ENCODE measurements at places on chromosomes 7 and 10. TPM values are rescaled to one million over a fixed set of nuclear protein-coding genes. Genes with fewer than 3 reads are reported as not detected.
A peak's percentile ranks its signal among the peaks of the same experiment; 100 is the strongest.

DNA sequence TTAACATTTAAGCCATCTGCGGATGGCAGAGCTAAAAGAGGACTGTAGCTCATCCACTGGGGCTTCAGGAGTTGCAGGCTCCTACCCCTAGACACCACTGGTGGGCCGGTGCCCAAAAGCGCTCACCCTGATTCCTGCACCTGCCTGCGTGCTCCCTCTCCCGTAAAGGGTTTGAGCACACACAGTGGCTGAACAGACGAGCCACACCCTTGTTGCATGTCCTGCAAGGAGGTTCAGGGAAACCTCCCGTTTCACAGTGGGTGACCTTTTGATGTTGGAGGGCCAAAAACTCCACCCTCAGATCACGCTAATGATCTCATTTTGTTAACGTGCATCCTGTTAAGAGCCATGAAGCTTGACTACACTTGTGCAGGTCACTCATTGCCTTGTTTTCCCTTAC is 37.9 kb downstream of the SYPL1 start:
- no peak for DNase-seq

DNA sequence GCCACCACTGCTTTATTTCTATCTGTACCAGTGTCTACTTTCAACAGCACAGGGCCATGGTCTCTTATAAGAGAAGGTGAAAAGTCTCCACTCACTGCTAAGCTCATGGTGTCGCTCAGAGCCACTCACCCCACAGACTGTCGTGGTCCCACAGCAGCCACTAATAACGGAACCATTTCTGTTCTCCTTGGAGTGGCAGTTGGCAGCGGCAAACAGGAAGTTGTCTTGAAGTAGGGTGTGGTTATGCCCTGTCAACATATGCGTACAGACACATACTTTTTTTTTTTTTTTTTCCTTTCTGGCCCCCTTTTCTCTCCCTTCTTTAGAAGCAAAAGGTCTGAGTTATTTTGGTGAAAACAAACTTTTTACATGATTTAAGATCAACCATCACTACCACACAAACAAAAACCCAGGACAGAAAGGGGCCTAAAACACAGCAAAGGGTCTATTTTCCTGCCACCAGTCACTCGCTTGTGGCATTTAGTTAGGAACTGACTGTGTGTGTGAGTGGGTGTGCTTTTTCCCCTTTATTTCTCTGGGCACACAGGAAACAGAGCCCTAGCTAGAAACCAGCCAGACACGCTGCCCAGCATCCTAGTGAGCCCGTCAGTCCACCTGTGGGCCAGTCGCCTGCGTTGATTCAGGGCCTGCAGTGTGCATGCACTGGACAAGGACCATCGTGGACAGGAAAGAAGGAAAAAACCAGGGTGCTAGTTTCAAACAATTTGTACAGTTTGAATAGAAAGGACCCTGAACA is 96.7 kb upstream of the EFCAB10 start:
- no peak for DNase-seq

DNA sequence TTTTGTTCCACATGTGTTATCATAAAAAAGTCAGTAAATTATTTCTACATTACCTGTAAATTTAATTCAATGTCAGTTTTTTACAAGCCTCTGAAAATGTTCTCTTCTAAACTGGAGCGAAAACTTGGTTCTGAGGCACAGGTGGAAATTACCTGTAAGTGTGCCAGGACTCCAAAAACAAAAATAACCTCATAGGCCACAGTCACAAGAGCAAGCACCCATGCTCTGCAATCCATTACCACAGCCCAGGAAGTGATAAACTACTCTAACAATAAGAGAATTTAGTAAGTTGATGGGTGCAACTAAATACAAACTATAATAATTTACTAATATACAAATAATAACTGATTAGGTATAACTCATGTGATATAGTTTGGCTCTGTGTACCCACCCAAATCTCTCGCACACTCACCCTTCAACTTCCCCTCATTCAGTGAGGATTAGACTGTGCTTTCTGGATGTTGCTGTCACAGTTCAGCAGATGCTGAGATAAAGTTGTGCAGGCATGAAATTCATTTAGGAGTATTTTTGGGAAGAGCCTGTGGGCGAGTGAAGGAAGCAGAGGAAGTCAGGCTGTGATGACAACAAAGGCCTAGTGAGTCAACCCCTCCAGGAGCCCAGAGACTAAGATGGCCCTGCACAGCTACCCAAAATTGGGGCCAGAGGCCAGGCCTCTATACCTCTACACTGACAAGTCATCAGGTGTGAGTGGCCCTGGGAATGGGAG is 16.3 kb upstream of the GIMAP6 start:
- DNase-seq: no peak

Gene CEP55
- polyA plus RNA-seq: 0.22 TPM

Gene LIPF
- 0.65 TPM for polyA plus RNA-seq

DNA sequence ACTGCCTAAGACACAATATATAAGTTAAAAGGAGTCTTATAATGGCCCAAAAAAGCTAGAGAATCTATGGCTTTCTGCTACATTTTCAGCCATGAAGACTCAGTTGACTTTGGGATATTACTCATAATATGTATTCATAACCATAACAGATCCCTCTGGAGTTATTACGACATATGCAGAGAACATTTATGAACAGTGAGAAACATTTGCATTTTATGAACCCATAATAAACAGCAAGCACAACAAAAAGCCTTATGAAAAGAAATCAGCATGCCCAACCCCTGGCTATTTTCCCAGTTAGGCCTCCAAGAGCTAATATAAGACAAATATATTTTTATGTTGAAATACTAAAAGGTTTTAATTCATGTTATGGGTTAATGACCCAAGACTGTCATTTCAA is 52.4 kb downstream of the ARMH3 start:
- DNase-seq: no peak

DNA sequence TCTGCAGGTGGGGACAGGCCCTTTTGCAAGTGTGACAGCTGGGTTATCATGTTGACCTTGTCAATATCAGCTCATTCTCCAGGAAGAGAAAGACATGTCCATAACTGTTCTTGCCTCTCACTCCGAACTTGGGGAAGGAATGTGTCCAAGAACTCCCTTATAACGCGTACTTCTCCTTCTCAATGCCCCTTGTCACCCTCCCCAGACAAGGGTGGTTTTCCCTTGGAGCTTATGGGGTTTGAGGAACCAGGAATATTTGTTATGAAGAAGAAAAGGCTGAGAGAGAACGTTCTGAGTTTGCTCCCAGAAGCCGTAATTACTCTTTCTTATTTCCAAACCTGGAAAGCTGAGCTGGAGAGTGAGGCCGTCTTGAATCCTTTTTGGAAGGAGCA is 77.4 kb downstream of the MKI67 start:
- DNase-seq: no peak

Gene TMEM178B
- polyA plus RNA-seq: 1.2 TPM

Gene TDRD1
- polyA plus RNA-seq: 0.03 TPM

GRCh38 chr10:118482393-118483331 is 112.8 kb downstream of the PRLHR start:
- DNase-seq: no peak

Gene PRSS2
- 0.93 TPM for polyA plus RNA-seq

Gene IGFBP1
- polyA plus RNA-seq: not detected

GRCh38 chr10:49756641-49757040 is 5.5 kb downstream of the OGDHL start:
- no peak for DNase-seq

GRCh38 chr10:93812659-93813338 is 55.1 kb downstream of the LGI1 start:
- no peak for DNase-seq

Gene NUDT13
- 1.4 TPM for polyA plus RNA-seq

Gene EVX1
- polyA plus RNA-seq: not detected

DNA sequence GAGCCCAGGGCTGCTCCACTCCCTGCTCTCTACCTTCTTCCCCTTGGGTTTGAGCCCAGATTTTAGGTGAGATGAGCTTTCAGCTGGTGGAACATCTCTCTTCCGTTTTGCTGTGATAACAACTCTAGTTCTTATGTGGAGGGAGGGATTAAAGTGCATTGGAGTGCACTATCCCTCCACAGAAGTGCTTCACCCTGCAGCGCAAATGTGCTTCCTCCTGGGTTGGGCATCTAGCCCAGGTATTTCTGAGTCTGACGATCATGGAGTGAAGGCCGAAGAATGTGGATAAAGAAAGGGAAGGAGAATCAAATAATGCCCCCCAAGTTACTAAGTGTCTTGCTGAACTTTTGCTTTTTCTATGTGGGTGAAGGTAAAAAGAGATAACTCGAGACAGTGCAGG is 157.4 kb downstream of the CACNB2 start:
- no peak for DNase-seq

- no peak for DNase-seq
These were observed 155.9 kb upstream of the ASAH2 start for GRCh38 chr10:50407076-50407801.

Gene HOXA10
- 0.03 TPM for polyA plus RNA-seq

- no peak for DNase-seq
These were observed 54.7 kb upstream of the EGR2 start for GRCh38 chr10:62870866-62871265.

Gene PTPN20
- polyA plus RNA-seq: 9.1 TPM

- no peak for DNase-seq
These were observed 89.7 kb upstream of the RET start for GRCh38 chr10:42987121-42987541.

Gene ACTL6B
- polyA plus RNA-seq: not detected

DNA sequence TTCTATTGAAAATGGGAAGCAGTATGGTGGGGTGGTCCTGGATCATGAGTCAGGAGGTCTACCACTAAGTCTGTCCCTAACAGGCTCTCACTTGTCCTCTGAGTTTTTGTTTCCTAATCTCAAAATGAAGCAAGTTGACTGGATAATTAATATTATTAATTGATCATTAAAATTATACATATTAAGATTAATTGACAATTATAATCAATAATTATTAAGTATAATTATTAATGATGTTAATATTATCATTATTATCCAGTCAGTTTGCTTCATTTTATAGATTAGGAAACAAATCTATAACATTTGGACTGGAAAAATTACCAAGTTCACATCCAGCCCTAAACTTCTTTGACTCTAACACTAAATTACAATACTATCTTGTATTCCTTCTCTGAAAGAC is 174.2 kb upstream of the KMT2E start:
- DNase-seq: no peak

GRCh38 chr7:47505312-47506007 is 76.5 kb downstream of the TNS3 start:
- DNase-seq: no peak

DNA sequence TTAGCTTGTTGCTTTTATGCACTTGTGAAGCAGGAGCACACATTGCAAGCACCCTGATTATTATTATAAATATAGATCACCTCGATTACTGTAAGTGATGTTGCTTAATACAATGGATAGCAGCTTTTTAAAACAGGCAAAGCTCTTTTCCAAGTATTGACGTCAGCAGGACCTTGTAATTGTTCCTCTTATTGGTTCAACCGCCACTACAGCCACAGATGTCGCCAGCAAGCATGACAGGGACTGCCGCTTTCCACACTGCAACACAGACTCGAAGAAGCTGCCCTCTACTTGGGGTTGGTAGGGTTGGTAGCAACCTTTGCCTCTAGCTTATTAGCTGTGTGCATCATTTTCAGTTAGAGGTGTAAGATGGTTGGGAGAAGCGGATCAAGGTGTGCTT is 167.6 kb downstream of the ZNF365 start:
- DNase-seq: no peak

DNA sequence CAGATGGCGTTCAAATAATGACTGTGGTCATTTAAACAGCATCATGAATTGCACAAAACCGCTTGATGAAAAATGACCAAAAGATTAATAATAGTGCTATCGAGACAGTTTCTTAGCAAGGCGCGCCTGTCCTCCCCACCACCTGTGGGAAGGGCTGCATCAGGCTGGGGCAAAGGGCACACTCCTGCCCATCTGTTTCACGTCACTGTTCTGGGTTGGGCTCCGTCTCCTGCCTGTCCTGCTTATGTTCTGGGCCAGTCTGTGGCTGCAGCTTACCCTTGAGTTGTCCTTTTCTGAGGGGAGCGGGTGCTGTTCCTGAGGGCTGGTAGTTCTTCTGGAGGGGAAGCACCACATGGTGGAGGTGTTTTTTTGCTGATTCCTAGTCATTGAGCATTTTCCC is 13.3 kb downstream of the RBM17 start:
- no peak for DNase-seq

DNA sequence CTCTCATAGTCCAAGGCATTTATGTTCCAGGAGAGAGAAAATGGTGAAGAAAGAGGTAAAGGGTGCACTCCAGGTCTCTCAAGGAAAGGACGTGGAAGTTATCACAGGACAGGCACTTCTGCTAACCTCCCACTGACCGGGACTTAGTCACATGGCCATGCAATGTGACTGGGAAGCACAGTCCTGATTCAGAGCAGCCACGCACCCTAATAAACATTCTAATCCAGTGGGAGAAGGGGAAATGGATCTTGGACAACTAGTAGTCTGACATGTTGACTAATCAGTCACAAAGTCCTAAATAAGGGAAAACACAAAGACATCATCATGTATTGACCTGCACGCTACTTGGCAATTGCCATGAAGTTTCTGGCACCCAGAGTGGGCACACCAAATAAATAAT is 417.5 kb upstream of the ZMIZ1 start:
- DNase-seq: no peak

- DNase-seq: peak; percentile 83
These were observed 22.6 kb downstream of the EPDR1 start for GRCh38 chr7:37942934-37943610.

Gene ADAM22
- 0.19 TPM for polyA plus RNA-seq

- no peak for DNase-seq
These were observed 2.0 kb upstream of the CALD1 start for GRCh38 chr7:134777470-134777869.

GRCh38 chr10:126570621-126571602 is 99.6 kb downstream of the C10orf90 start:
- DNase-seq: no peak

DNA sequence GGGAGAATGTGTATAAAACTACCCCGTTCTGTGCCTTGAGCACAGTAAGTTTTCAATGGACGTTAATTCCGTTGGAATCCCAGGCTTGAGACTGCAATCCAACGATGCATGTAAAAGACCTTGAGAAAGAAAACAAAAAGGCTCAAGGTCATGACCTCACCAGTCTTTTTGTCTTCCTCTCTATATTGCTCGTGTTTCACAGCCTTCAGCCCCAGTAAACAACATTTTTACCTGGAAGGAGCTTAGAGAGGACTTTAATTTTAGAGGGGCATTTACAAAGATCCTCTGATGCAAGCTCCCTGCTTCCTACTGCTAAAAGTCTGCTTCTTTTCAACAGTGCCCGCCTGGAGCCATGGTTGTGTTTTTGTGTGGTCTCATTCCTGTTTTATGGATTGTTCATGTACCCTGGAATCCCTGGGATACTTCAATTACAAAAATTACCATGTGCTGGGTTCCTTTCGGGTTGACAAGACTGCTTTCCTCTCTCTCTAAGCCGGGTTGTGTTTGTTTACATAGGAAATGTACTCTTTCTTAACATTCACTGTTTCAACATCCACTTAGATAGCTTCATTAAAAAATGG is 320.1 kb upstream of the NFE2L3 start:
- DNase-seq: no peak

- no peak for DNase-seq
These were observed 157.6 kb upstream of the PCBD1 start for GRCh38 chr10:71045936-71046335.

Measured in heart right ventricle (tissue), 16 donors.